ENCODE measurements at places on chromosomes 4 and X.

GRCh38 chr4:13700021-13700857 lies 72.7 kb upstream of the BOD1L1 start:
- DNase-seq = peak; percentile 79

GRCh38 chrX:23633834-23634580 lies 33.3 kb upstream of the PRDX4 start:
- peak; percentile 2 for DNase-seq

DNA sequence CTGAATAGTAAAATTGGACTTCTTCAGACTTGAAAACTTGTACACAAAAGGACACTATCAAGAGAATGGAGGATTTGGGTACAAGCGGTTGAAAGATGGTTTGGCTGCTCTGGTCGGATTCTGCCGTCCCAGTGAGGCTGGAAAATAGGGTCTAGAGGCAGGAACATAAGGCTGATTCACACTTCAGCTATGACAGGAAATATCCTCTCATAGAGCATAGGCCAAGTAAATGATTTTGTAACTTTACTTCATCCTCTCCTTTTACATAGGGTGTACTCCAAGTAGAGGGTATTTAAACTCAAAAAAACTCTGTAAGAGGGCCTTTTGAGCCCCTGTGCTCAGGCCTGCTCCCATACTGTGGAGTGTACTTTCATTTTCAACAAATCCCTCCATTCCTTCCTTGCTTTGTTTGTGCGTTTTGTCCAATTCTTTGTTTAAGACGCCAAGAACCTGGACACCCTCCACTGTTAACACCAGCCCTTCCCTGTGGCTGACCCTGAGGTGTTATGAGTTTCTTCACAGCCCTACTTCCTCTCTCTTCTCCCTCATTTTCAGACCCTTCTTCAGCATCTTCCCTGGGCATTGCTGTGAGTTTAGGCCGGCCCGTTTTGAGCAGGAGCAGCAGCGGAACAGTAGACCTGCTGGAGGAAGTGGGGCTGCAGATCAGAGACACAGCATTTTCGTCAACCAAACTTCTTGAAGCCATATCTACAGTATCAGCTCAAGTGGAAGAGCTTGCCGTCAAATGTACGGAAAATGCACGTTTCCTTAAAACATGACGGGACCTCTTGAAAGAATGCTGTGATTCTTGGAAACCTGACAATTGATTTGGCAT lies 7.2 kb downstream of the PGAM4 start:
- peak; percentile 1 for DNase-seq

- no peak for DNase-seq
Observed at GRCh38 chrX:11449613-11450012, 156.4 kb downstream of the AMELX start.

DNA sequence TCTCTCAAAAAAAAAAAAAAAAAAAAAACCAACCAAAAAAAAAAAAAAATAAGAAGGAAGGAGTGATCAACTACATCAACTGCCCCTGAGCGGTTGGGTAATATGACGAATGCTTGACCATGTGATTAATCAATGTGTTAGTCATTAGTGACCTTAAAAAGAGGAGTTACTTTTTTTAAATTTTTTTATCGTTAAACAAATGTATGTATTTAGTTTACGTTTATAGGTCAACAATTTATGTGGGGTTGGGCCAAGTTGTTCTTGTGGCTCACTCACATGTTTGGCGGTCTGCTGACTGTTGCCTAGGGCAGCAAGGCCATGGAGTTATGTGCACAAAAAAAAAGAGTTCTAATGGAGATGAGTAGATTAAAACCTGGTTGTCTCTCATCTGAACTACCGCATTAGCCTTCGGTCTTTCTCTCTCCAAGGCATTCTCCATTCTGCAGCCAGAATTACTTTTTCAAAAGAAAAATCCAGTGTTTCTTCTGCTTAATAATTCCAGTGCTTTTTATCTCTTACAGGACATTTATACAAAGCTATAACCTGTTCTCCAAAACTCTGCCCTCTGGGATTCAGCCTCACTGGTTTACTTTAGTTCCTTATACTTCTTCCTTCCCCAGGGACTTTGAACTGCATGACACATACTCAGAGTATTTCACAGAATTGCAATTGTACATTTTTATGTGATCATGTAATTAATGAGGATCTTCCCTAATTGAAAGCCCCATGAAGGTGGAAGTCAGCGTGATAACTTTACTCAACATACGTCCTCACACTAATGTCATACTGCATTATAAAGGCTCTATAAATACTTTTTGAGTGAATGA lies 505.5 kb downstream of the ANKRD50 start:
- peak; percentile 83 for DNase-seq
